Endodermal cell (in vitro differentiated cells): ENCODE measurements at places on chromosomes 16 and 17. TPM values are rescaled to one million over a fixed set of nuclear protein-coding genes. Genes with fewer than 3 reads are reported as not detected.

DNA sequence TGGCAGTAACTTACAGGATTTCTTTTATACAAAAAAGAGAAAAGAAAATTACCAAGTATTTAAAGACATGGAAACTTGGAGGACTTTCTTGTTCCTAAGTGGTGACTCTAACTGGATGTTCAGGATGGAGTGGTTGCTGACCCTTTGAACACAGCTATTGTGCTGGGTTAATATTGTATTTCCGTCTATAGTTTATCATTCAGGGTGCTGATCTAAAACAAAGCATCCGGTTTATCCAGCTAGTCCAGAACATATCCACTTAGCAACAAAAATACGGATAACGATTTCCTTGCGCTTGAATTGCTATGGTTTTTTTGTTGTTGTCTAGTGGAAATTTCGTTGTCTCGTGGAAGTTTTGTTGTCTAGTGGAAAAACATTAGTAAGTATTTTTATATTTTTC, 38.2 kb downstream of the SNTB2 start:
- no peak for DNase-seq

DNA sequence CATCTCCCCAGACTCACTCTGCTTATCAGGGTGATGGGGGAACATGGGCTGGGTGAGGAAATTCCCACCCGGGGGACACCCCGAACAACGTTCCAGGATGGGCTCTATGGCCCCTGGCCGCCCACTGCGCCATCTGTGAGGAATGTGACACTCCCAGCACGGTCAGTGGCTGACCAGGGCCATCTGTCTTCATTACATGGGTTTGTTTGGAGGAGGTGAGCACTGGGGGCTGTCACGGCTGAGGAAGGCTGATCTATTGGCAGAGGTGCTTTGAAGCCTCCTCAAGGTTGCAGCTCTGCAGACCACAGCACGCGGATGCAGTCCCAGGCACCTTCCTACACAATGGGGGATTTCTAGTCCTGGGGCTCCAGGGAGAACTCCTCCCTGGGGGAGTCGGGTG, 214.1 kb upstream of the FOXF1 start:
- DNase-seq = no peak

DNA sequence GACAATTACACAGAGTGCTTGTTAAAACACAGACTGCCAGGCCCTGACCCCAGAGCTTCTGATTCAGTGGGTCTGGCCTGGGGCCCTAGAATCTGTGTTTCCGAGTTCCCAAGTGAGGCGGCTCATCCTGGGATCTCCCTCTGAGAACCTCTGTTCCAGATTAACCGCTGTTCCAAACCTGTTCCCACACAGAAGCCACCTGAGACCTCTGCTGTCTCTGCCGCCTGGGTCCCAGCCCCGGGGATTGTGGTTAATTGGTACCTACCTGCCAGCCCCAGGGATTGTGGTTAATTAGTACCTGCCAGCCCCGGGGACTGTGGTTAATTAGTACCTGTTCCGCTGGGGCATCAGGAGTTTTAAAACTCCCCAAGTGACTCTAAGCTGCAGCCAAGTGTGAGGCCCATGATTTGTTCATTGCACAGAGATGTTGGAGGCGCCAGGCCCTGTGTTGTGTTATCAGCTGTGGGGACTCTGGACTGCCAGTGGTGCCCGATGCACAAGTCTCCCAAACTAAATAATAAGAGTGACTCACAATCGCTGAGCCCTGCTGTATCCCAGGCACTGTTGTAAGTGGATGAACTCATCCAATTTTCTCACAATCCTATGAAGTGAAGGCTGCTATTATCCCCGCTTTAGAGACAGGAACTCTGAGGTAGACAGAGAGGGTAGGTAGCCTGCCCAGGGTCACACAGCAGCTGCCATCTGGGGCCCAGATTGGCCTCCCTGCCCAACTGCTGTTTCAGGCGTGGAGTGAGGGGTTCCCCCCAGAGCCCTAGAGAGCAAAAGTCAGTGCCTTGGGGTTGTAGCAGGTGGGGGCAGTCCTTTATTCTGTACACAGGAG, 219.7 kb downstream of the IRF8 start:
- no peak for DNase-seq

Gene MT3
- not detected in 2 replicates for total RNA-seq

GRCh38 chr17:70271200-70271599, 101.9 kb downstream of the KCNJ2 start:
- DNase-seq = no peak

DNA sequence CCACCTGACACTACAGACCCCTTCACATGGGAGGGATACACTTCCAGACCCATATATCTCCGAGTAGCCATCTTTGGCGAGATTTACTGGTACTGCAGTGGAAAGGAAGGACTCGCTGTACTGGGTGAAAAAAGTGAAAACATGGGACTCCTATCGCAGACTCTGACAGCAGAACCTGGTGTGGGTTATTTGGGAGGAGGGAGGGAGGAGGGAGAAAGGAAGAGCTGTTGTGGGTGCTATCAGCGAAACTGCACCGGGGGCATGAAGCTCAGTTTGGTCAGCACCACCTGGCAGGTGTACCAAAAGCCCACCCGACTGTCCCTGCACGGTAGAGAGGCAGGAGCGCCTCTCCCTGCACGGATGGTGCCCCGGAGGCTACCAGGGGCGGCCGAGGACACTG, 5.0 kb downstream of the HBQ1 start:
- DNase-seq = no peak

DNA sequence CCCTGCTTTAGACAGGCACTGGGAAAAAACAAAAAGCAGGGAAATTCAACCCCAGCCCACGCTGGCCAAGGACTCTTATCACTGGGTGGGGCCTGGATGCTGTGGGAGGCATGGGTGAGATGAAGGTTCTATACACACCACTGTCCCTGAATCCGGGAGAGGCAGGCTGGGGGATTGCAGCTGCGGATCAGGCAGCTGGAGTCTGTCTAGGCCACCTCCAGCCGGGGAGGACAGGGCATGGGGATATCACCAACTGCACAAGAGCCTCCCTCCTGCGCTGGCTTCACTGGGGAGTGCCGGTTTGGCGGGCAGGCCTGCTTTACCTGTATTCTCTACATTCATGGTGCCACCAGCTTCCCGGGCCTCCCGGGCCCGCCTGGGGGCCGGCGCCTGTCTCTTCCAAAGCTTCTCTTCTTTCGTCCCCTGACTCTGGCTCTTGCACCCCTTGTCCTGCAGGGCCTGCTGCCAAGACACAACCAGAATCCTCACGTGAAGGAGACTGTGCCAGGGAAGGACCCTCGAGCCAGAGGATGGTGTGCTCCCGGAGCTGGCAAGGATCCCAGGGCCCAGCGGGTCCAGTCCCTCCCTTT, 13.9 kb downstream of the KIFC3 start:
- no peak for DNase-seq

- DNase-seq = no peak
Observed at GRCh38 chr16:12132850-12133440, 156.4 kb downstream of the SNX29 start.
